NCI-H774 (cell line): ENCODE measurements at places on chromosomes 4 and X.

DNA sequence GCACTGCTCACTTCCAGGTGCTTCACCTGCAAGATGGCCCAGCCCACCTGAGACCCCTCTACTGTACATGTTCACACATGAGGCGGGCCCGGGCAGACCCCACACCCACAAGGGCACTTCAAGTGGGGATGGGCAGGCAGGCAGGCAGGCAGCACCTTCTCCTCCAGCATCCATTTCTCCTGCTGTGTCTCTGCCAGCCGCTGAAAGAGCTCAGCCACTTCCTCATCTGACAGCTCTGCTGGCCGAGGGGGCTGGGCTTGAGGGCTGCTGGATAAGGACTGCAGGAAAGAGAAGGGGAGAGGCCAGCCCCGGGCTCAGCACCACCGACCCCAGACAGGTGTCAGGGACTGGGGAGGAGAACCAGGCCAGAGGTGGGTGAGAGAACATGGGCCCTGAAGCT lies 4.4 kb upstream of the KCND1 start:
- DNase-seq, result no peak

DNA sequence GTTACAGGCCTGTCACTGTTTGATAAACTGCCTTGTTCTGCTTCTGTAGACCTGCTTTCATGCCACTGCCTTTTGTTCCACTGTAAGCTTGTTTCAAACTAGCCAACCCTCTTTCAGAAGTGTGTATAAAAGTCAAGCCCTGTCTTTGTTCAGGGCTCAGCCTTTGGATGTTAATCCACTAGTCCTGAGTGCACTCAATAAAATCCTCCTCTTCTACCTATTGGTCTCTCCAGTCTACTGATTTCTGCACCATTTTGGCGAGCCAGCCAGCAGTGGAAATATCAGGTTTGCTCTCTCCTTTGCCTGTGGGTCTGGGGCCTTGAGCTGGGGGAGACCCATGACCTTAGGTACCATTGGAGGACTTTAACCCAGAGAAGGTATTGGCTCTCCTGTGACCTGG lies 901.6 kb upstream of the NDST4 start:
- no peak for DNase-seq

- DNase-seq, result no peak
Measured at GRCh38 chrX:10423716-10424115, 196.7 kb downstream of the MID1 start.

DNA sequence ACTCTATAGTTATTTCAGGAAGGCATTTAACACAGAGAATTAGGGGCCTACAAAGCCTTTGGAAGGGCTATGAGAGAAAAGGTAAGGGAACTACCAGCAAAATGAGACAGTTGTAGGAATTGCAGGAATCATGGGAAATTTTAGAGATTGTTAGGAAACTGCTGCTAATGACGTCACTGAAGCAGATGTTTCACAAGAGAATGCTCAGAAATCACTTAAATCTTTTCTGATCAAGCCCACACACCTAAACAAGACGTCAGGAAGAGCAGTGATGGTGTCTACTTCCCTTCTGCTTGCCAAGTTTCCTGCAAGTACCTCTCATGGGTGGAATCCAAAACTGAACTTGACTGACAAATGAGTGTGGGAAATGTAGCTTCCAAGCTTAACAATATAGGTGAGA lies 5.1 kb downstream of the OR13H1 start:
- DNase-seq, result no peak

GRCh38 chr4:40405193-40405592 lies 70.1 kb downstream of the CHRNA9 start:
- DNase-seq, result no peak

- no peak for DNase-seq
Measured at GRCh38 chrX:1134156-1134555, 78.3 kb downstream of the CRLF2 start.

GRCh38 chr4:156665780-156666366 lies 305.7 kb downstream of the PDGFC start:
- no peak for DNase-seq

DNA sequence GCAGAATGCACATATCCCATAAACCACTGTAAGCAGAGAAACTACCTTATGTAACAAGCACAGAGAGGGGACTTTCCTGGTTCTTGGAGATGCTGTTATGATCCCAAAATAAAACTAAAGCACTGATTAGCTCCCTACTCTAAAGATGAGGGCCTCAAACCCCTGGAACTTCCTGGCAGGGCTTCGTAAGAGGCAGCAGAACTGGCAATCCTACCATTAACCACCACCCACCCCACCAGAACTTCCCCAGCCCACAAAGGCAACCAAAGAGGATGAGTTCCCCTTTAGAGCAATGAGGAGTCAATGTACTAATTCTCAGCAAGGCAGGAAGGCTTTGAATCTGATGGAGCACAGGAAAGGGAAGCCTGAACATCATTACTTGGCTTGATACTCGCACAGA lies 436.5 kb upstream of the FRG1 start:
- no peak for DNase-seq
